AG09309 (cell line): ENCODE measurements at places on chromosomes 12 and 14.

- no peak for DNase-seq
These were observed 70.9 kb downstream of the TRIM9 start for GRCh38 chr14:51023964-51024363.

- peak; percentile 85 for DNase-seq
These were observed 64.9 kb upstream of the STRN3 start for GRCh38 chr14:31090883-31091764.

- DNase-seq: no peak
These were observed 21.7 kb upstream of the GARIN2 start for GRCh38 chr14:67167420-67168109.

DNA sequence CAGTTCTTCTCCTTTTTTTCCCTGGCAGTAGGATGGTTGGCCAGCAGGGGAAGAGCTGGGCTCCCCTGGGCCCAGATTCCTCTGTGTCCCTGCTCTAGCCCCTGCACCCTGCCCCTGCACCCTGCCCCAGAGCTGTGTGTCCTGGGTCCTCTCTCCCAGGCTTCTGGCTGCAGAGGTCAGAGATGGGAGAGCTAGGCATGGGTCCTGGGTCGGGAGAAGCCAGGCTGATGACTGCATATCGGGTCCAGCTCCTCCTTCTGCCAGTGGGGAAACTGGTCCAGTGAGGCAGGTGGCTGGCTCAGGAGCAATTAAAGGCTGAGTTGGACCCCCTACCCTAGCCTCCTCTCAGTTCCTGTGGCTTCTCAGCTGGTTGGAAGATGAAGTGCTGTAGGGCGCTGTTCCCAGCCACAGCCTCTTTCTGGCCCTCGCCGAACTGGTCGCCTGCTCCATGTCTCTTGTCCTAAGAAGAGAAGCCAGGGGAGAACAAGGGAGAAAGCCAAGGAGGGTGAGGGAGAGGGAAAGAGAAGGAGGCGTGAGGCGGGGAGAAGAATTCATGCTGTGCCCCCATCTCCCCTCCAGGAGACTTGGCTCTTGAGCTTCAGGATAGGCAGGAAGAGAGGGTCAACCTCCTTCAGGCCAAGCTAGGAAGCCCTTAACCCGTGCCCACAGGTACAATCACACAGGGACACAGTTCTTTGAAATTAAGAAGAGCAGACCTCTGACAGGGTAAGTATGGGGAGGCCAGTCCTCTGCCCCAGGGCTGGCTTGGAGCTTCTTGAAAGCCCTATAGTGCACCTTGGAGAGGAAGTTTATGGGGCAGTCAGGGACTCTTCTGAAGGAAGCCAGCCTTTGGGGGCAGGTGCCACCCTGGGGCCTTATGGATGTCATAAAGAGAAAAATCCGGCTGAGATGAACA lies 9.5 kb downstream of the VASH1 start:
- no peak for DNase-seq

- DNase-seq: no peak
These were observed 39.8 kb downstream of the DIO3 start for GRCh38 chr14:101600891-101601605.

- no peak for DNase-seq
These were observed 49.3 kb downstream of the ACTN1 start for GRCh38 chr14:68929623-68930307.

DNA sequence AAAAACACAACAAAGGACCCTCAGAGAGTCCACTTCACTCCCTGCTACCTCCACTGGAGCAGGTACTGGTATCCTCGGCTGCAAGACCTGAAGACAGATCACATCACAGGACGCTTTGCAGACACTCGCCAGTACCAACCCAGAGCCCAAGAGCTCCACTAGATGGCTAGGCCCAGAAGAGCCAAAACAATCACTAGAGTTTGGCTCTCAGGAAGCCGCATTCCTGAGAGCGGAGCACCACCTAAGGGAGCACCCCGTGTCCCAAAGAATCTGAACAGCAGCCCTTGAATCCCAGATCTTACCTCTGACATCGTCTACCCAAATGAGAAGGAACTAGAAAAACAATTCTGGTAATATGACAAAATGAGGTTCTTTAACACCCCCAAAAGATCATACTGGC lies 399.8 kb downstream of the RAD51B start:
- no peak for DNase-seq

GRCh38 chr14:67537736-67538135 lies 4.6 kb downstream of the PLEKHH1 start:
- DNase-seq: no peak

GRCh38 chr14:61537563-61538463 lies 157.5 kb upstream of the HIF1A start:
- peak; percentile 67 for DNase-seq

DNA sequence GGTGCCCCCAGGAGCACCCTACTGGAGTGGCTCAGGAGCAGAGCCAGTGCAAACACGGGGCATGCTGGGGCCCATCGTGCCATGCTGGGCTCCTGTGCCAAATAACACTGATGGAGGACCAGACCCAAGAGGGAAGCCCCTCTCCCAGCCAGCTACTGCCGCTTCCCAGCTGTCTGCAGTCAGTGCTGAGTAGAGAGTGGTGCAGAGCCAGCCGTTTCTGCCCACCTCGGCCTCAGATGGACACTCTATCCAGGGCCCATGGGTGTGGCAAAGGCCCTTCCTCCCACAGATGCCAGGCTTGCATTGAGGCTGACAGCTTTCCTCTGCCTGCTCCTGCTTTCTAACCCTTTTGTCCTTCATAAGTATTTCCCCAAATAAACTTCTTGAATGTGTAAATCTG lies 13.2 kb downstream of the CLBA1 start:
- no peak for DNase-seq

DNA sequence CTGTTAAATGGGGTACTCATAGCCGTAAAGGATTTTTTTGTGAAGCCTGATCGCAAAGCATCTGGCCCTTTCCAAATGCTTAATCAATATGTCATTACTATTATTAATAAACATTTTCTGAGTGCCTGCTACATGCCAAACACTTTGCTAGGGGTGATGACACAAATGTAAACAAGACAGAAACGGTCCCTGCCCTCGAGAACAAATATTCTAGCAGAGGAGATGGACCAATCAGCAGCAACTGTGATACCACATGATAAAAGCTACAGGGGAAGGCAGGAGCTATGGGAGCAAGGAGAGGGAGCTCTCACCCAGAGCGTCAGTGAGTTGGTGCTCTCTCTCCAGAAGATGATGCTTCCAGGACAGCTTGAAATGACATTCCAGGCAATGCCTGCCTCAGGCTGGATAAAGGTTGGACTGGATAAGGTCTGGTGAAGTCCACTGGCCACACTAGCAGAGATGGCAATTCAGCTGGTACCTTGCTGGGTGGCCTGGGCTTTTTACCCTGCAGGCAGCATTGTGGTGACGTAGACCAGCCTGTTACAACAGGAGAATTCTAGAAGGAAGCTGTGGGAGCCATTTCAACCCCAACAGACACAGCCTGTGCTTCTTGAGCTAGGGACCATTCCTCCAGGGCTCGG lies 41.1 kb downstream of the ERH start:
- DNase-seq: no peak

DNA sequence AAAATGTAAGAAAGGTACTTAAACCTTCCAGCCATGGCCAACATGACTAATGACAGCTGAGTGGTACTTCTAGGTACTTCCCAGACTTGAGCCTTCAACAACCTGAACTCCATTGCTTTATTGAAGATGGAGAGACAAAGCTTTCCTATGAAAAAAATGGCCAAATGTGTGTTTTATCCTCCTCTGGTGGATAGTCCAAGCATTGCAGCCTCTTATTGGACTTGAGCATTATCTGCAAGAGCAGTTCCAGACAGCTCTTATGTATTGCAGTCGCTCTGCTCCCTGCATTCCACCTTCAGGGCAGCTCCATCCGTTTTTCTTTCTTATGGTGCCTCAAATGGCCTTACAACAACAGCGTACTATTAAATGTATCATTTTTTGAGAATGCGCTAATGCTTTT lies 588.2 kb downstream of the NRXN3 start:
- no peak for DNase-seq

DNA sequence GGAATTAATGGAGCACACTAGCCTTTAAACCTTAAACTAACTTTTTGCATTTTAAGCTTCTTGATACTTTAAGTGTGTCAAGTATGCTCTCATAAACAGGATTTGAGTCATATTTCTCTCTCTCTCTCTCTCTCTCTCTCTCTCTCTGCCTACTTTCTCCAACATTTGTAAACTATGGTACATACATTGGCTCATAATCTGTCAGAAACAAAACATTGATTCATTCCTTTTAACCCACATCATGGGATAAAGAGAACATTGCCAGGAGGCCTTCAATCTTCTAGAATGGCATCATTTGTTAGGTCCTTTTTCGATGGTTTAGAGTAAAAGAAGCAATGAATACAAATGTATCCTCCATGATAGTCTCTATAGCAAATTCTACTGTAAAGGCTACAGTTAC lies 81.6 kb upstream of the RERGL start:
- peak; percentile 49 for DNase-seq

DNA sequence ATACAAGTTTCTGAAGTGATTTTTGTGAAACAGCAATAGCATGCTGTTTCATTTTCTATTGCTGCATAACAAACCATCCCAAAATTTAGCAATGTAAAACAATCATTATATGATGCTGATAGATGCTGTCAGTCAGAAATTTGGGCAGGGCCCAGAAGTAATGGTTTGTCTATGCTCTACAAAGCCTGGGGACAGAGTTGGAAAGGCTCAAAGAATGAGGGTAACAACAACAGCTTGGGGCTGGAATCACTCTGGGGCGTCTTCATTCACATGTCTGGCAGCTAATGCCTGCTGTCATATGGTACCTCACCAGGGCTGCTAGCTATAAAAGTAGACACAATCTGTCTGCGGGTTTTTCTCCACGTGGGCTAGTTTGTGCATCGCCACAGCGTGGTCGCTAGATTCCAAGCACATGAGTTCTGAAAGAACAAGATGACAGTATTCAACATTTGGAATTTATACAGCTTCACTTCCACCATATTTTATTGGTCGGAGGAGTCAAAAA lies 176.5 kb downstream of the BMP4 start:
- no peak for DNase-seq

DNA sequence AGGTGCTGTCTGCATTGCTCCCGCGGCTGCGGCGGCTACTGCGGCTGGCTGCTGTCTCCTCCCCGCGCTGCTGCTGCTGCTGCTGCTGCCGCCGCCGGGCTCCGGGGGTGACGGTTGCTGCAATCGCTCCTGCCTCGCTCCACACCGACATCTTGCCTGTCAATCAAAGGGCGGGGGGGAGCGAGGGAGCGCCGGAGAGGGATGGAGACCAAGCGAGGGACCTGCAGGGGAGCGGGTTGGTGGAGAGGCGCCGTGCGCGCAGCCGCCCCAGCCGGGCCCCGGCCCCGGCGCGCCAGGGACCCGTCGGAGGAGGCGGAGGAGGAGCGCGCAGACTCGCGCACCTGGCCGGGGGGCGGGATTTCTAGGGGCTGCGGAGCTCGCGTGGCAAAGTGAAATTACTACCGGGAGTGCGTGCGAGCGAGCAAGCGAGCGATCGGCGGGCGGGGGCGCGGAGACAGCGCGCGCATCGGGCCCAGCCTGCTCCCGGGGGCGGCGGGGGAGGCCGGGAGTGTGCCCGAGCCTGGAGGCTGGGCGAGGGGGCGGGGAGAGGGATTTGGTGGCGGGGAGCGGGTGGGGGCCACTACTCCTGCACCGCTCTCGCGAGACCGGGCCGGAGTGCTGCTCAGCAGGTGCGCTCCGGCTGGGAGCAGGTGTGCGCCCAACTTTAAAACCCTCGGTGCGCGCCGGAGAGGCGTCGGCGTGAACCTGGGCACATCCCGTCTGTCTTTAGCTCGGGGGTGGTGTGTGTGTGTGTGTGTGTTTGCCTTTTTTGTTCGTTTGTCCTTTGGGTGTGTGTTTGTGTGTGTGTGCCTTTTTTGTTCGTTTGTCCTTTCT lies at the start of gene KSR2:
Gene KSR2 (minus strand): TSS at position 165 of the 834 bp plus-strand sequence. CDS start 735 bp downstream, outside the sequence.
- DNase-seq: no peak

- DNase-seq: no peak
These were observed 137.0 kb downstream of the SLC25A21 start for GRCh38 chr14:37035401-37035800.

- no peak for DNase-seq
These were observed 306.7 kb upstream of the E2F7 start for GRCh38 chr12:77372026-77372425.

DNA sequence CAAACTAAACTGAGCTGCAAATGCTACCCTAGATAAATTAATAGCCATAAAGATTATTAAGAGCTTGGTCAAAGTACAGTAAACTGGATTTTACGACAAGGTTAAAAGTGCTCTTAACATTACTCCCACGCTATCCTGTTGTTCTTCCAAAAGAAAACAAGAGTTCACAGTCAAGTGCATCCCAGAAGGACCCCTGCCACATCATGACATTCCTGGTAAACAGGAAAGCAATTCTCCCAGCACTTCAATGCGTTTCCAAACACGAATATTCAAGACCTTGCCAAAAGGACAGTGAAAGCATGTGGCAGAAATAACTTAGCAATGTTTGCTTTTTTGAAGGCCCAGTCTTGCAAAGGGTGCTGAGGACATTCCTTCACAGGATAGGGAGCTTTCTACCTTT lies 11.2 kb downstream of the SPRING1 start:
- no peak for DNase-seq

- peak; percentile 27 for DNase-seq
These were observed 63.8 kb downstream of the CDC42BPB start for GRCh38 chr14:102993523-102993922.

- DNase-seq: peak; percentile 82
These were observed 100.4 kb downstream of the EFCAB11 start for GRCh38 chr14:89853936-89854693.

DNA sequence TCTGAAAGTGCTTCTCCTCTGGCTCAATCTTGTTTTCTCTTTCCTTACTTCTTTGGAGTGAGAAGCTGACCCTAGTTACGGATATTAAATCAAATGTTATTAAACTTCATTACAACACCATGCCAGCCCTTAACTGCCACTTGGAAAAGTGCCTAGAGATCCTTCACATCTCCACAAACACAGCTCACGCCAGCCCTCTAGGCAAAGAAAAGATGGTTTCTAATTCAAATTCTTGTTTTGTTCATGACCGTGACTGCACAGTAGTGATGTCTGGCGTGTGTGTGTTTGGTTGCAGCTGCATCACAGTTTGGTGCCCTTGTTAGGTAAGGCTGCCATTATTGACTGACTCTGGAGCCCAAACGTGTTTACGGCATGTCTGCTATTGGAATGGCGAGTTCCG lies 113.0 kb downstream of the BEGAIN start:
- DNase-seq: no peak

DNA sequence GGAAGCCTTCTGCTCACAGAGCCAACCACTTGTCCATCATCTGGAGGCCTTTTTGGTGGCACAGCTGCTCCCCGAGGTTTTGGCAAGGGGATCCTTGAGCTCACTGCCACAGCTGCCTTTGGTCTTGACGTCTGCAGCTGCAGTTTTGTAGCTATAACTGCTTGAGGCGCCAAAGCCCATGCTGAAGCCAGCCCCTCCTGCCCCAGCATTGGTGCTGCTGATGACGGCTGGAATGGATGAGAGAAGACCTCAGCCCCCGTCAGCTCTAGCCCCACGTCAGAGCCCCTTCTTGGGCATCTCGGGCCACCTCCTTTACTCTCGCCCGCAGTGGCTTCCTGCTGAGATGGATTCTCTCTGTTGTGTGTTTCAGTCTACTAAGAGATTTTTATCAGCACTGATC lies 12.3 kb upstream of the KRT74 start:
- DNase-seq: no peak
